ENCODE measurements at places on chromosomes 5 and 9. TPM values are rescaled to one million over a fixed set of nuclear protein-coding genes. Genes with fewer than 3 reads are reported as not detected.

DNA sequence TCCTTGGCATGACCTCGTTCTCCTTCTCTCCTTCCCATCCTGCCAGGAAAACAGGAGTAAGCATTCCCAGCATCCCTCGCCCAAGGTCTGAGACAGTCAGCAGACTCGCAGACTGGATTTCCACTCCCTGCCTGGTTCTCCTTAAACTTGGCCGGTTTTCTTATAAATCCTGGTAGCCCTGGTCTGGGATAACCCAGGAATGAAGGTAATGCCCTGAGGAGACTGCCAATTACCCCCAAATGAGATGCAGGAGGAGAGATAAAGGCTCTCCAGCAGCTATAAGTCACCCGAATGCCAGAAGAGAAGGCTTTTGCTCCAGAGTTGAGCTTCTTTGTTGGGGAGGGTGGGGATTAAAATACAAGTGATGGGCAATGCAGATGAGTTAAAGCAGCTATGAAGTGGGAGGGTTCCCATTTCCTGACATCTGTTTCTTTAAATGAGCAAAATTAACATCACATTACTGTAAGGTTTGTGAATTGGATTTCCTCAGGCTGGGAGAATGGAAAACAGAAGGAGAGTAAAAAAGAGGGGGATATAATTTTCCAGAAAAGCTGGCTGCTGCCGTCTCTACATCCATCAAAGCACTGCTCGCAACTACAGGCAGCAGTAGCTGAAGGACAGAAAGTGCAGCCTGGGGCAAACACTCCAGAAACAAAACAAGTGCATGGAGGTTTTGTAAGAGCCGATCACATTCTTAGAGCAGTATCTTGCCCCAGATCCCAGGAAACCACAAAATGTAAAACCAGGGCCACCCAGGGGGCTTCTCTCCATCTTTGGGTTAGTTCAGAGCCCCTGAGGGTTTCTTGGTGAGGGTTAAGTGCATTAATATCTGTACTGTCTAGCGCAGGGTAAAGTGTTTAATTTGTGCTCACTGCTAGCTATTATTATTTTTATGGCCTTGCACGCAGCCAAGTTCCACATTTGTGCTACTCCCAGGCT is 177.6 kb upstream of the PANK3 start:
- H3K36me3 ChIP-seq = peaks cover 81% of the 10 kb centered on the region
- H3K27ac ChIP-seq = peak overlapping the region; percentile 91
- no peak overlapping the region for H3K4me3 ChIP-seq
- peak; percentile 58 for DNase-seq
- no peaks in the 10 kb centered on the region for H3K27me3 ChIP-seq
- peaks cover 57% of the 10 kb centered on the region for H3K4me1 ChIP-seq

The CER1 gene
- polyA plus RNA-seq = not detected

The SLC31A2 gene
- polyA plus RNA-seq = 8.5 TPM

DNA sequence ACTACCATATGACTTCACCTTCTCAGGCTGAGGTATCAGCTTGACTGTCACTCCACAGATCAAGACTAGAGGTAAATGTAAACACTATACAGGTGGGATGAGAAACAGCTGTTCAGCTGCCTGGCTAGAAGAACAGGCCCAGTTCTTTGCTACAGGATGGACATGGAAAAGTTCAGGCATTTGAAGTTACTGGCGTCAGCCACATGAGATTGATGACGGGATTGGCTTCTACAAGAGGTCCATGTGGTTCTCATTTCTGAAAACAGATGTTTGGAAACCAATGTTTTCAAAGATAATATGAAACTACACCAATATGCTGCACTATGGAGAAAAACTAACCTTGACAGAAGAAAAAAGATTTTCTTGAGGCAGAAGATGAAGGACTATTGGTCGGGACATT is 324.1 kb downstream of the CDH10 start:
- no peak overlapping the region for H3K27ac ChIP-seq
- H3K27me3 ChIP-seq = no peaks in the 10 kb centered on the region
- no peaks in the 10 kb centered on the region for H3K36me3 ChIP-seq

GRCh38 chr5:7094626-7095025 is 301.3 kb upstream of the ADCY2 start:
- no peak overlapping the region for H3K4me3 ChIP-seq
- H3K4me1 ChIP-seq = no peaks in the 10 kb centered on the region
- no peaks in the 10 kb centered on the region for H3K36me3 ChIP-seq
- no peak overlapping the region for H3K27ac ChIP-seq
- no peak for DNase-seq

The TRIM36 gene
- 0.42 TPM for polyA plus RNA-seq

- no peak overlapping the region for H3K27ac ChIP-seq
- no peak overlapping the region for H3K4me3 ChIP-seq
- H3K4me1 ChIP-seq = no peaks in the 10 kb centered on the region
- peaks cover 32% of the 10 kb centered on the region for H3K36me3 ChIP-seq
- no peak for DNase-seq
Observed at GRCh38 chr5:123365156-123365555, 58.0 kb downstream of the CEP120 start.

- no peaks in the 10 kb centered on the region for H3K27me3 ChIP-seq
- H3K36me3 ChIP-seq = no peaks in the 10 kb centered on the region
- no peak overlapping the region for H3K4me3 ChIP-seq
- peak; percentile 34 for DNase-seq
Observed at GRCh38 chr9:88280816-88281382, 107.3 kb upstream of the SPIN1 start.

The DRD1 gene
- 0.02 TPM for polyA plus RNA-seq

- no peak overlapping the region for H3K4me3 ChIP-seq
- peaks cover 16% of the 10 kb centered on the region for H3K4me1 ChIP-seq
- no peak overlapping the region for H3K27ac ChIP-seq
- H3K36me3 ChIP-seq = no peaks in the 10 kb centered on the region
- no peak for DNase-seq
Observed at GRCh38 chr5:65861830-65862241, 64.5 kb upstream of the ERBIN start.

GRCh38 chr5:177535125-177535524 is 18.4 kb upstream of the DDX41 start:
- H3K4me1 ChIP-seq = peaks cover 2% of the 10 kb centered on the region
- H3K27ac ChIP-seq = no peak overlapping the region
- H3K4me3 ChIP-seq = no peak overlapping the region
- no peaks in the 10 kb centered on the region for H3K27me3 ChIP-seq

DNA sequence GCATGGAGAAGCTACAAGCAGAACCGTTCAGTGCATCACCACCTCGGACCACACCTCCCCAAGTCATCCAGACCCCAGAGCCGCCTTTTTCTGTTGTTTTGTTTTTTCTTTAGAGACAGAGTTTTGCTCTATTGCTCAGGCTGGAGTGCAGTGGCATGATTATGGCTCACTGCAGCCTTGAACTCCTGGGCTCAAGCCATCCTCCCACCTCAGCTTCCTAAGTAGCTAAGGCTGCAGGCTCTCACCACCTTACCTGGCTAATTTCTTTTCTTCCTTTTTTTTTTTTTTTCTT is 13.5 kb upstream of the SFXN1 start:
- H3K4me3 ChIP-seq = no peak overlapping the region
- H3K27ac ChIP-seq = no peak overlapping the region
- H3K36me3 ChIP-seq = no peaks in the 10 kb centered on the region
- no peaks in the 10 kb centered on the region for H3K27me3 ChIP-seq
- no peaks in the 10 kb centered on the region for H3K4me1 ChIP-seq
